ENCODE measurements at places on chromosomes 4 and X.

DNA sequence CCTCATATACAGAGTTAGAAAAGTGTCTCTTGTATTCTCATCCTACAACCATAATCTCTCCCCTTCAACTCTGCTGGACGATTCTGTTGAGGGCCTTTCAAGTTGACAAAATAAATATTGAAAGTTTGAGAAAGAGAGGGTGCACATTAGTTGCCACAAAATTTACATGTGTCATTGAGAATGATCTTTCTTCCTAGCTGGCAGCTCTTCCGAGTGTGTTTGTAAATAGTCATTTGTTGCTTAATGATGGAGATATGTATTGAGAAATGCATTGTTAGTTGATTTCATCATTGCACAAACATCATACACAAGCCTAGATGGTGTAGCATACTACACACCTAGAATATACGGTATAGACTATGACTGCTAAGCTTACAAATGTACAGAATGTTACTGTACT lies 632.8 kb upstream of the AMOT start:
- no peak for DNase-seq

DNA sequence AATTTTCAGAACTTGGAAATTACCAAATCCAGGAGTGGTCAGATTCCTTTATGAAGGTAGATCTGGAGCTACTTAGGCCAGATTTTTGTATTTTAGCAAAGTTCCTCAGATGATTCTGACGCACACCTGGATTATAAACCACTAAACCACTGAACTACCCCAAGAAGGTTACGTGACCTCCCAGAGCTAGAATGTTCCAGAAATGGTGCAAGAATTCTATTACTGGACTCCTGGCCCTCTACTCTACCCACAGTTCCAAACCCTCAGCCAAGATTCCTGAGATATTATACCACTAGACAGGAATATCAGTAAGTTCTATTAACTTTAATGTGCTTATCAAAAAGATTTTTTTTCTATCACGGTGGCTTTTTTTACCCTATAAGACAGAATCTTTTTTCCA lies 67.1 kb downstream of the ABCG2 start:
- no peak for DNase-seq

GRCh38 chrX:114841051-114841450 lies 176.4 kb downstream of the IL13RA2 start:
- no peak for DNase-seq

- DNase-seq = no peak
Measured at GRCh38 chr4:161696944-161697343, 466.9 kb downstream of the FSTL5 start.

GRCh38 chr4:14529653-14530052 lies 472.6 kb upstream of the CPEB2 start:
- no peak for DNase-seq

DNA sequence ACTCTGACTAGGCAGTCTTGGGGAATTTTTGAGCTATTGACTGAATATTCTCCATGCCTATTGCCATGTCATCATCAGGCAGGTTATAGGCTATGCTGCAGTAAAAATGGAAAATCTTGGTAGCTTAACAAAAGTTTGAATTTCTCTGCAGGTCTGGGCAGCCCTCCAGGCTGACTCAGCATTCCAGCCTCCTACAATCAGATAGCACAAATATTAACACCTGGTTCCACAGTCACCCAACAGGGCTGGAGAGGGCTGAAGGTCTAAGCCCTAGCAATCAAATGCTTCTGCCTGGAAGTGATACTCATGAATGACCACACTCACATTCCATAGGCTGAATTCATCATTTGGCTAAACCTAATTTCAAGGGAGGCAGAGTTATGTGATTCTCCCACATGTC lies 9.6 kb upstream of the PPP3CA start:
- no peak for DNase-seq

DNA sequence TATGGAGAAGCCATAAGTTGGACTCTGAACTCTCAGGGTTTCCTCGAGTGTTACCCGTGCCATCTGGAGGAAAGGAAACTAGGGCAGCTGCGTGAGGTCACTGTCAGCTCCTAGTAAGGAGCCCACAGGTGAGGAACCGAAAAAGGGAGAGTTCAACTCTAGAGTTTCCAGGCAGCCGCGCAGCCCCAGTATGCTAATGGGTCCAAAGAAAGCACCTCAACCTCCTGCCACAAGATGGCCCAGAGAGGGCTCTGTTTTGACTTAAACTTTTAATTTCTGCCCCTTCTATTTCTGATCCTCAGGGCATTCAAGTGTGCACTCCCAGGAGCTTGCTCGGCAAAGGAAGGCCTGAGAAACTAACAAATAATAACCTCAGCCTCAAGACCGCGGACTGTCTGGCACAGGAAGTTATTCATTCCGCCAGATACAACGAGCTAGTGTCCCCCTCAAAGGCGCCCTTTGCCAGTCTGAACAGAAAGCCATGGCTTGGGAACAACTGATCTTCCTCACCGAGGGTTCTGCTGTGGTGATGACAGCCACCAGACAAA lies 13.9 kb downstream of the SCARB2 start:
- no peak for DNase-seq

- no peak for DNase-seq
Measured at GRCh38 chr4:88130544-88131305, 27.7 kb downstream of the ABCG2 start.

GRCh38 chr4:22634541-22635181 lies 58.1 kb upstream of the GBA3 start:
- DNase-seq = no peak

DNA sequence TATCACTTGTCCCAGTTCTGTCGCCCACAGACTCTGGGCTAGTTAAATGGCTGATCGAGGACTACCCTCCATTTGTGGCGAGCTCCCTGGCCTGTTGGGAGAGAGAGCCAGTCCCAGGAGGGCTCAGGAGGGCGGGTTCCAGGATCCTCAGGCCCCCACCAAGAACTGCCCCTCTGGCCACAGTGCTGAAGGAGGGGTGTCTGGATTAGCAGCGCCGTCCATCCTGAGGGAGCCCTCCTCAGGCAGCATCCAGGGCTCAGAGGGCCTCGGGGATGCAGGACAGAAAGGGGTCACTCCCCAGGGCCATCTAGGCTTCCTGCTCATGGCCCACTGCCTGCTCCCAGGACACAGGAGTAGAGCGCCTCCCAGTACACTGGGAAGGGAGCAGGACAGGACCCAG lies 6.1 kb downstream of the PNMA5 start:
- DNase-seq = no peak

DNA sequence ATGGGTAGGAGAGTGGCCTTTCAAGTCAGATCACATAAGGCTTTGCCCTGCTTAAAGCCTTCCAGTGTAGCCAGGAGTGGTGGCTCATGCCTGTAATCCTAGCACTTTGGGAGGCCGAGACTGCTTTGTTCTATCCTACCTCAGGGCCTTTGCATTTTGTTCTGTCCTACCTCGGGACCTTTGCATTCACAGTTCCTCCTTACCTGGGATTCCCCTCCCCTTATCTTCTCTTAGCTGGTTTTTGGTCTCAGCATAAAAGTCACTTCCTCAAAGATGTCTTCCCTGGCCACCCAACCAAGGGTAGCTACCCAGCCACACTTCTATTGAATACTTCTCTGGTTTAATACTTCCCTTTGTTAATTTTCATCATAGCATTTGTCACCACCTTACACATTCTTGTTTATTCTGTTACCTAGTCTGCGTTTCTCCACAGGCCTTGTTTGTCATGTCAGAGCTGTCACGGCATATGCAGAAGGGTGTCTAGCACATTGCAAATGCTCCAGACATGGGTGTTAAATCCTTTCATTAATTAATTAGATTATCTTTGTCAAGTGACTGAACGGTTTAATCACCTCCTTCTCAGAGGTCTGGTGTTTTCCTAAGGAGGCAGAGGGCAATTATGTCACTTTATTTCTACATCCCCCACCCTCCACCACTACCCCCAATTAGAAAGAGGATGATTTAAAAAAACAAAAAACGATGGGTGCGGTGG lies 11.3 kb upstream of the SETD7 start:
- no peak for DNase-seq

- DNase-seq = no peak
Measured at GRCh38 chr4:74541667-74542066, 96.7 kb downstream of the AREG start.

- DNase-seq = no peak
Measured at GRCh38 chr4:109020861-109021260, 258.0 kb upstream of the ETNPPL start.

GRCh38 chr4:181684310-181684709 lies 558.9 kb upstream of the TENM3 start:
- DNase-seq = no peak

DNA sequence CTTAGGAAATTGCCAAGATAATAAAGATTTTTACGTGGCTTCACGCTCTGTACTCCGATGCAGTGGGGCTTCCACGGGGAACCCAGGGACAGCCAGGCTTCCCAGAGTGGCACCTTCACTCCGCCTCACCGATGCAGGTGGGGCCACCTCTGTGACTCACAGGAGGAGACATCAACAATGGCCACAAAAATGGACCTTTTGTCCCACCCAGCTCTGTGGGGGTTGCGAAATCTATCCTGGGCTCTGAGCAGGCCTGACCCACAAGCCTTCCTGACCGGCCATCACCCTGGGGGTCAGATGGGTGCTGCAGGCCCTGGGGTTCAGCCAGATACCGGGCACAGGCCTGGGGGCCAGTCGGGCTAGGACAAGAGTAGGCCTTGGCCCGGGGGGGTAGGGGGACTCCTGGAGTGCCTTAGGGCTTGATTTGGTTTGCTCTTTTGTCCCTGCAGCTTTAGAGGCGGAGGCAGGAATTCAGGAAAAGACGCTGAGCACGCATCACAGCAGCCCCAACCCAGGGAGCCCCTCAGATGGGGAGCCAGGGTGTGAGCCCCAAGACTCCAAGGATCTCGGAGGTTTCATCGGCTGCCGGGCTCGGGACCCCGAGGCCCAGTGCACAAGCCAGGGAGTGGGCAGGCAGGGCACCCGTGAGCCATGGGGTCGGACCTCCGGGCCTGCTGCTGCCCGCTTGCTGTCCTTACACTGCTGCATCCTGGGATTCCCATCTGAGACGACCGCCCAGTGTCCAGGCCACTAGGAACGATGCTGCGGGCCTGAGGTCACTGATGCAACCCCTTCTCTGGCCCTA lies 136.5 kb upstream of the NKX1-1 start:
- no peak for DNase-seq

DNA sequence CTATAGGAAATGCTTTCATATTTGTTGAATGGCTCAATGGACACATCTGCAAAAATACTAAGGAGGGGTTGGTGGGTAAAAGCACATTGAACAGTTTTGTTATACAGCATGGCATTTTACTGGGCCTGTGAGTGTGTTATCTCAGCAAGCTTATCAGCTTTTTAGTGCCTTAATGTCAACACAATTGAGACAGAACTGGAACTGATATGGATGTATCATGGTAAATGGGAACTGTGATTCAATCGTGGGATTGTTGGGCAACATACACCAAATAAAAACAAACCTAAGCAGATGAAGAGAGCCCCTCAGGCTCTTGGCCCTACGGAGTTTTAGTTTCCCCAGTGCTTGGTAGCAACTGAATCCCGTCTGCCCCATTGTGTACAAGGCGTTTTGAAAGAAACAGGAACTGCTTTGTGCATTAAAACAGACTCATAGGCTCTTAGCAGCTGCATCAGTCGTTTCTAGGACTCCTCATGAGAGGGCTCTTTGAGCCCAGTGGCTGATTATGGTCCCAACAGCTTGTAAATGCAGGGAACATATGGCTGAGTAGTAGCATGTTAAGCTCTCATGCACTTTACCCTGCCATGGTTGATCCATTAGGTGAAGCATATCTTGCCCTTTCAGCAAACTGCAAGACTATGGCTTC lies 7.3 kb downstream of the GPR119 start:
- DNase-seq = no peak

- no peak for DNase-seq
Measured at GRCh38 chr4:15198070-15198727, 195.9 kb downstream of the CPEB2 start.

GRCh38 chr4:186010821-186011220 lies 58.1 kb upstream of the TLR3 start:
- DNase-seq = no peak

- no peak for DNase-seq
Measured at GRCh38 chrX:33065415-33065814, 145.9 kb downstream of the DMD start.

DNA sequence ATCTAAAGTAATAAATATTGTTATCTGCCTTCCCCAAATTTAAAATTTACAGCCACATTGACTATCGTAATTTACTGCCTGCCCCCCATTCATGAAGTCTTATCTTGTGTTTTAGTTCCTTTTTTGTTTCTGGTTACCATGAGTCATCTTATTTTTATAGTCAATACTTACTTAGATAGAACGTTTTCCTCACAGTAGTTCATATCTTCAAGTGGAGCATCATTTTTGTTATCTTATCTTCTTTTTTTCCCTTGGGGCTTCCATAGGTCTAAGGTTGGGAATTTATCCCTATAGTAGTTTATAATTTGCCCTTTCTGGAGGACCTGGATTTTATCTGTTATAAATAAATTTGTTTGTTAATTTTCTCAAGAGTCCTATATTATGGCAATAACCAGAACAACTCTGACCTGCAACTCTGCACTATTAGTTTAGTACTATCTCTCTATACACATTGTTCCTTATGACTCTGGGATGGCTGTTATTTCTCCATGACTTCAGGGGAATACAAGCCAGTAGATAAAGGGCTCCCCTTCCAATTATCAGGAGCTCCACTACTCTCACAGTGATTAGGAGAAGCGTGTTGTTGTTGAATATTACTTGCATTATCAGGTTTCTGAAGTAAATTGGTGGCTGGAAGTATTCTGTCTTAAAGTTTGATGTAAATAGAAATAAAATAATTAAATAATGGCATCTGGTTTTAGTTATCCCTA lies 330.6 kb downstream of the GALNTL6 start:
- DNase-seq = no peak

- DNase-seq = no peak
Measured at GRCh38 chr4:107801766-107802211, 22.9 kb upstream of the SGMS2 start.

DNA sequence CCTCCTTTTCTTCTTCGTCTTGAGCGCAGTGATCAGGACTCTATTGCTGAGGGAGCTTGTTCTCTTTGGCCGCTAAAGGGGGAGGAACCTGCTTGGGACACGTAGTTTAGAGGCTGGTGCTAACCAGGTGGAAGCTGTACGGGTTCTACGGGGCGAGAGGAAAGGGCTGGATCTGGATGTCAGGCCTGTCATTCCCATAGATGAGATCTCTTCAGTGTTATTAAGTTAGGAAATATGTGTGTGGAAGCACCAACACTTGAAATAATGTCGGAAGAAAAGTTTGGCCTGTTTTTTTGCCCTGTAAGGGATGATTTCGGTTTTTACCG lies 643 bp downstream of the SRP72 start:
- DNase-seq = no peak

DNA sequence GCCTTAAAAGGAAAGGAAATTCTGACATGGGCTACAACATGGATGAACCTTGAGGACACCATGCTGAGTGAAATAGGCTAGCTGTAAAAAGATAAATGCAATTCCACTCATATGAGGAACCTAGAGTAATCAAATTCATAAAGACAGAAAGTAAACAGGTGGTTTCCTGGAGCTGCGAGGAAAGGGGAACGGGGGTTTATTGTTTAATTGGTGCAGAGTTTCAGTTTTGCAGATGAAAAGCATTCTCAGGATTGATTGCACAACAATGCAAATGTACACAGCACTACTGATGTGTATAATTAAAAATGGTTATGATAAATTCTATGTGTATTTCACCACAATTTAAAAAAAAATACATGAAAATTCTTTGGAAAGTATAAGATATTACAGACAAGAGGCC lies 24.0 kb downstream of the PLRG1 start:
- no peak for DNase-seq
